Aorta (tissue), 5 donors: ENCODE measurements at places on chromosomes 12 and 14. TPM values are rescaled to one million over a fixed set of nuclear protein-coding genes. Genes with fewer than 3 reads are reported as not detected.

DNA sequence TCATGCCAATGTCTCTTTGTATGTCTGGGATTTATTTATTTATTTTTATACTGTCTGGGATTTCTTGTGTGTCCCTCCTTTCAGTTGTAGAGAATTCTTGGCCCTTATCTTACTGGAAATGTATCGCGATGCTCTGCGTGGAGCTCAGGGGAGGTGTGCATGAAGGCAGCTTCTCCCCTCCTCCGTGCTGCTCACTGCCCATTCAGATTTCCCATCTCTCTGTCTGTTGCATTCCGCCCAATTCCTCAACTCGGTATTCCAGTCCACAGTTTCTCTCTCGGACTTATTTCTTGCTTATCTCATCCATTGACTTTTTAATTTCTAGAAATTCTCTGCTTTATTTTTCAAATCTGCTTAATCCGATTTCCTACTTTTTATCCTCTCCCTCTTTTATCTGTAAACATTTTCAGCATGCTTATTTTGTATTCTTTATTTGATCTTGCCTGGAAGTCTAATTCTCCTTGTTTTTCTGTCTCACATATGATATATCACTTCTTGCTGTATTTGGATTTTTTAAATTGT lies 93.2 kb downstream of the FBXW8 start:
- DNase-seq, result no peak

GRCh38 chr12:92995258-92995903 lies 66.3 kb upstream of the EEA1 start:
- no peak for DNase-seq

DNA sequence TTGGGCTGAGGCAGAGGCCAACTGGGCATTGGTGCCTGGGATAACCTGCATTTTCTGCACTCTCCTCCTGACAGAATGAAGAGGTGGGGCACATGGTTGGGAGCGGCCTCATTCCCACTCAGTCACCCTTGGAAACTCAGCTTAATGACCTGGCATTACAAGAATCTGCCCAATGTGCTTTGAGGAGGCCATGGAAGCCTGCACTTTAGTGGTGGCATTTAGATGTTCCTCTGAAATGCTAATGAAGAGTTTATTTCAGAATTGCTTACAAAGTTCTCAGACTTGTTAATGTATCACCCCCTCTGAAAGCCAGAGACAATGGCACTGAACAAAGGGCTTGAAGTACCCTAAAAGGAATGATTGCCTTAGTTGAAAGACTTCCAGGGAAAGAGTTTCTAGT lies 71.4 kb upstream of the PARP11 start:
- DNase-seq, result no peak

- DNase-seq, result no peak
These were observed 154.4 kb downstream of the GPHN start for GRCh38 chr14:66662374-66662773.

DNA sequence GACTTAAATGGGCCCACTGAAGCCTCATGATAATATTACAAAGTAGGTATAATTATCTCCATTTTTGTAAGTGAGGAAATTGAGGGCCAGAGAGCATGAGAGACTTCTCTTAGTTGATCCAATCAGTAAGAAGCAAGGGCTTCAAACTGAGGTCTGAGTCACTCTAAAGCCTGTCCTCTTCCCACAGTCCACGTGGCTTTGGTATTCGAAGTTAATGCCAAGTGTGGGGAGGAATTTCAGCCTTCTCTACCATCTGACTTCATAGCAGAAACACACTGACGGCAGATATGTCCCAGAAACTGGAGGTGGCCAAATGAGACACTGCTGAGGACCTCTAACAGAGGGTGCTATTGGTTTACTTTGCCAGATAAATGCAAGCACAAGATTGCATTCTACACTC lies 114.4 kb upstream of the OVCH1 start:
- DNase-seq, result no peak

GRCh38 chr12:99393763-99394162 lies 253.8 kb upstream of the GARIN6 start:
- no peak for DNase-seq

DNA sequence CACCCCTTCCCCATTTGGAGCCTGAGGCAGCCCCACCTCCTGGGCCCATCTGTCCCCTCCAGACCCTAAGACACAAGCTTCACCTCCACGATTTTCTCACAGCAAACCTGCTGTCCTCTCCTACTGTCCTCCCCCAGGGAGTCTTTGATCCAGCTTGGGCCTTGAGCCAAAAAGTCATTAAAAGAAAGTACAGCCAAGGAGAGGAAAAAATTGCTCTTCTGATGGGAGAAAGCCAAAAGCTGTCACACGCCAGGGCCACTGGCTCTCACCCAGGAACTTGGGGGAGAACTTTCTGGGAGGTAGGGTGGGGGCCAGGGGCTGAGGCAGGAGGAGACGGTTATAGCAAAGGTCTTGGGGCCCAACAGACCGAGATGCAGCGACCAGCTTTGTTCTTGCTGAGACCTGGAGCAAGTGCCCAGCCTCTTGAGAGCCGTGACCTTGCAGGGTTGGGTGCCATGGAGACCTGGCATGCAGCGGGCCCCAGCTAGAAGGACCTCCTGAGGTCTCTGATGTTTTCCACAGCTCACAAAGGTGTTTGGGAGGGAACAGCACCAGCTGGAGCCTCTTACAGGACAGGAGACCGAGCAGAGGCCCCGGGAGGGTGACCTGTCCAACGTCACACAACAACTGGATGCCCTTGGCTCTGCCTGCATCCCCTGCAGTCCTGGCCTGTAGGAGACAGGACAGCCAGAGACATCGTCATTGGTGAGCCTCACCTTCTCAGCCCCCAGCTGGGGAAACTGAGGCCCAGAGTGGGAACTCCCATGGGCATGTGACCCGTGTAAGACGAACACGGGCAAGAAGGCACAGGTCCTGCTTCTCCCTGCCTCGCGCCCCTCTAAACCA lies 124.5 kb downstream of the CALM1 start:
- DNase-seq, result peak; percentile 50

- no peak for DNase-seq
These were observed 15.7 kb downstream of the NR1H4 start for GRCh38 chr12:100489251-100489820.

DNA sequence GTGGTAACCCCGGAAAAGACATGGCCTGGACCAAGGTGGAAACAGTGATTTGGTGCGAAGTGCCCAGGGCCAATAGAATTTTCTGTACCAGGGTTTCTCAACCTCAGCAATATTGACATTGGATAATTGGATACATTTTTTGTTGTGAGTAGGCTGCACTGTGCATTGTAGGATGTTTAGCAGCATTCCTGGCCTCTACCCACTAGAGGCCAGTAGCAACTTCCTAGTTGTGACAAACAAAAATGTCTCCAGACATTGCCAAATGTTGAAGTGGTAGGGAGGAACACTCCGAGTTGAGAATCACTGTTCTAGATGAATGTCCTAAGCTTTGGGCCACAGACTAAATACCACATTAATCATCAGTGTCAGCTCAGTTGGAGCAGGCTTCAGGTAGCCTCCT lies 6.2 kb upstream of the CGRRF1 start:
- no peak for DNase-seq

GRCh38 chr14:24425704-24426103 lies 3.8 kb downstream of the CBLN3 start:
- DNase-seq, result no peak

DNA sequence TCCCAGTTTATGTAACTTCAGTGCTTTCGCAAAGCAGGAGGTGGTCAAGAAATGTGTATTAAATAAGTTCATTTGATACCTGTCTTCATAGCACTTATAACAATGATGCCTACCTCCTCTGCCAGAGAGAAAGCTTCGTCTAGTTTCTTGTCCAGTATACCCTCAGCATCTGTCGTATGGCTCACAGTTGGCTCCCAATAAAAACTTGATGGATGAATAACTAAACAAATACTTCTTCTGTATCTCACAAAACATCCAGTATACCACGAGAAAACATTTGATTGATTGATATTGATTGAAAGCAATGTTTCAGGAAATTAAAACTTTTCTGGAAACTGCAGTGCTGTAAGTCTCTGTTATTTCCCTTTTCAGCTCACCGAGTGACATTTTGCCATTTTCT lies 26.9 kb upstream of the PTGDR start:
- no peak for DNase-seq

- DNase-seq, result no peak
These were observed 404.1 kb downstream of the RAD51B start for GRCh38 chr14:68223631-68224030.

GRCh38 chr12:46124132-46124847 lies 133.9 kb upstream of the SCAF11 start:
- DNase-seq, result no peak

- no peak for DNase-seq
These were observed 449 bp downstream of the THAP2 start for GRCh38 chr12:71664411-71665089.

The HOXC6 gene
- 17.1 TPM for total RNA-seq

The IL22 gene
- not detected for total RNA-seq

The PCED1B gene
- 11.0 TPM for total RNA-seq

The TRIM9 gene
- total RNA-seq, result 1.3 TPM

The CEP290 gene
- total RNA-seq, result 16.2 TPM

The TMPRSS12 gene
- not detected for total RNA-seq

The ITGB7 gene
- 3.2 TPM for total RNA-seq
